Stimulated activated CD4-positive, alpha-beta T cell treated with anti-CD3 and anti-CD28 coated beads, Interleukin-4, amount 100 ng/mL, for 24 hours (primary cell): ENCODE measurements at places on chromosomes 2 and 18.

DNA sequence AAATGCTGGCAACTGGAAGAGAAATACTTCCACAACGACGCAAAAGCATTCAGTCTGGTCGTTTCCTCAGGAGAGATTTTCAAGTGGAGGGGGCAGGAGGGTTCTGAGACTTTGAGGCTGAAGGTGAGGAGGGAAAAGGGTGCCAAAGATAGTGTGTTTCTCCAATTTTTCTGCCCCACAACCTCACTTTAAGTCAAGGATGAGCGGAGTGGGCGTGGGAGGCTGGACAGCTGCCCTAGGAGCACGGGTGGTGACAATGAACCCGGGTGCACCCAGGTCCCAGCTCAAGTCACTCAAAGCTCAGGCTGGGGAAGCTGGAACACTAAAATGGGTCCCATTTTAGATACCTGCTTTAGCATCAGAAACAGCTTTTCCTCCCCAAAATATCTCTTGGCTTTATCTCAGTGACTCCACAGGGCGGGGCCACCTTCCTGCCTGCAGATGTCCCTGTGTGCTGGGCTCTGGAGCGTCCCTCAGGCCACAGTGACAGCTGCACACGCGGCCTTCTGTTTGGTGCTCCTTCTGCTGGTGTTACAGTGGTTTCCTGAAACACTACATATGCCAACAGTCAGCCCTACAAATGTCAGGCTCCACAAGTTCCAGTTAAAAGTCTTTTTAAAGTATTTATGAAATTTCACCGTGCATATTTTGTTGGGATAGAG is 1.4 kb upstream of the MBP start:
- no peak for DNase-seq

- DNase-seq: no peak
Observed at GRCh38 chr2:32523686-32524085, 104.2 kb upstream of the TTC27 start.

DNA sequence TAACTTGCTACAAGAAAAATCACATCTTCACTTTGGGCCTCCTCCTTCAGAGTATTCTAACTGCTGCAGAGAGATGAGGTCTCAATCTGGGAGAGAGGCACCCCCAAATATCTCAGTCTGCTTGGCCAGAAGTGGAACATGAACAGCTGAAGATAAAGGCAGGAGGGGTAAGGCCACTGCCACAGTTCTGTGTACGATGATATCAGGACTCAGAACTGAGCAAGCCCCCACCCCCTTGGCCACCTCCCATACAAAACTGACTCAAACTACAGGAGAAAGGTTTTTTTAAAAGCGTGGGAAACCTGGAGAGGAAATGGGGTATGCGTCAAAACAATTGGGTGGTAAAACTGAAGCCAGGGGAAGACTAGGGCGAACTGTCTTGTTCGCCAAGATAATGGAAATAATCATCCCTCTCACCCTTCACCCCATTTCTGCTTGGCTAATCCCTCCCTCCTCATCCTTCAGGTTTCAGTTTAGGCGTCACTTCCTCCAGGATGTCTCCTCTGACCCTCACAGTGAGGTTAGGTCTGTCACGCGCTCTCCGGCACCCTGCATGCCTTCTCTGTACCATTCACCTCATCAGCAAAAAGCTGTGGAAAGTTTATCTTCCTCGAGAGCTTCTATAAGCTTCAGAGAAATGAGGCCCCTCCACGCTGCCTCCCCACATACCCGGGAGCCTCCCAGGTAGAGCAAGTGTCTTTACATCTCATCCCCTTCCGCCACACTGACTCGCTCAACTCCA is 64.4 kb downstream of the SFXN5 start:
- no peak for DNase-seq

GRCh38 chr2:168465594-168465993 is 9.5 kb downstream of the CERS6 start:
- DNase-seq: no peak

GRCh38 chr2:225486236-225486635 is 86.7 kb downstream of the NYAP2 start:
- DNase-seq: no peak

GRCh38 chr2:230172852-230173251 is 46.9 kb downstream of the SP110 start:
- no peak for DNase-seq

DNA sequence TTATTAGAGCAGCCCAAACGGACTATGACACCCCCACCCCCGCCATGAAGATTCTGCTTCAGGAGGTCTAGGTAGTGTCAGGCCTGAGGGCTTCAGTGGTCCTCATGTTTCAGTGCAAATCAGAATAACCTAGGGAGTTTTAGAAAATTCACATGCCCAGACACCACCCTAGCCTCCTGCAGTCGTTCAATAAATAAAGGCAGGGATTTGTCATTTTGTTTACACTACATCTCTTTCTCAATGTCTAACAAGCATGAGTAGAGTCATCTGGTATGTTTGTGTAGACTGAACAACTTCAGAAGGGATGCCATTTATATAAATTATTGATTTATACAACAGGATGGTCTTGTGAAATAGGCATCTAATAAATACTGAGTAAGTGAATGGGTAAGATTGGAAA is 112.1 kb upstream of the SERPINE2 start:
- DNase-seq: no peak

DNA sequence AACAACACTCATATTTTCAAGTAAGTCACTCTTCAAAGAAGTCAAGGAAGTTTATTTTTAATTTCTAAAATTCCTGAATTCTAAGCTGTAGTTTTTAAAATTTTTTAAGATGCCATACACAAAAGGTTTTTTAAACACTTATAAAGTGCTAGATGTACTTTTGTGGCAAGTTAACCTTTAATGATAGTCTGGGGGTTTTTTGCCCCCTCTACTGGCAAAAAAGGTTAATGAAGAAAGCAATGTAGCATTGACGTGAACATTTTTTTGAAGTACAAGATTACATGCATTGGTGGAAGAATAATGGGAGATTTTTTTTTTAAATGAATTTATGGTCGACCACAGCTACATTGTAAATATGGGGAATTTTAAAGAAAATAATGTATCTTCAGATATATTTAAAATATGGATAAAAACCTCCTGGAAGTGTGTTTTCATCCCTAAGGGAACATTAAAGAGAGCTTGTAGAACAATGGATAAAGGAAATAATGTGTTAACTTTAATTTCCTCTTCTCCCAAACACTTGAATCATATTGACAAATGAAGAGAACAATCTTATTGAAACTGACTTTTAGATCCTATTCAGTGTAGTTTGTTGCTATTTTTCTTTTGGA is 12.6 kb downstream of the ITPRID2 start:
- no peak for DNase-seq

GRCh38 chr18:55906536-55906935 is 318.5 kb upstream of the TCF4 start:
- no peak for DNase-seq

GRCh38 chr2:136956050-136956449 is 190.7 kb downstream of the THSD7B start:
- DNase-seq: no peak

DNA sequence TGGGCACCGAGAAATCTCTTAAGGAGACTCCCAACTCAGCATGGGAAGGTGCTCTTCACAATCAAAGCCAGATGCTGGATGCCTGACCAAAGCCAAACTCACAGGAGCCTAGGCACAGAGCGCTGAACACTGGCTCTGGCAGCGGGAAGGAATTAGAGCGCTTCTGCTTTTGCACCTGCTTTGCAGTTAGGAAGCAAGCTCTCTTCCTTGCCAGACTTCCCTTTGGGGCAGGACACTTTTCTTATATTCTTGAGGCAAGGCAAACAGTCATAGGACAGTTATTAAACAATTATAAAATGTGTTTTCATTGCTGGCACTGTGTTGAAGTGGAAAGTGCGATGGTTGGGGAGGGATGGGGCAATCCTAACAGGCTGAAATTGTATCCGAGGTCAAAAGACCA is 79.6 kb upstream of the DNMT3A start:
- DNase-seq: no peak

- no peak for DNase-seq
Observed at GRCh38 chr2:107364361-107364950, 462.2 kb upstream of the RGPD4 start.

- DNase-seq: no peak
Observed at GRCh38 chr18:55856229-55856628, 268.2 kb upstream of the TCF4 start.

DNA sequence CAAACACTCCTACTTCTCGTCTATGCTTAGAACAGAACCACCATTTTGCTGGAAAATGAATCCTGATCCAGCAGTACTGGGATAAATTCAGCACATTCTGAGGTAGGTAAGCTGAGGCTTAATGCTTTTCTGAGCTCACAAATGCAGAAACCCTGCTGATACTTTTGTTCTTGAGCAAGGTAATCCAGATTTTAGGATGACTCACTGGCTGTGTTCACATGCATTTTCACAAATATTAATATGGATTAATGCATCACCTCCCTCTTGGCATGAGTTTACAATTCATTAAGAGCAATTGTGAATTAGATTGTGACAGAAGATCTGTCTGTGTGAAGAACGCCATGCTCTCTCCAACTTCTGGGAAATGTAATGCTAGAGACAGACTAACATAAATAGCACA is 42.2 kb downstream of the RAD51AP2 start:
- DNase-seq: no peak

- no peak for DNase-seq
Observed at GRCh38 chr18:10153924-10154752, 240.3 kb downstream of the VAPA start.

DNA sequence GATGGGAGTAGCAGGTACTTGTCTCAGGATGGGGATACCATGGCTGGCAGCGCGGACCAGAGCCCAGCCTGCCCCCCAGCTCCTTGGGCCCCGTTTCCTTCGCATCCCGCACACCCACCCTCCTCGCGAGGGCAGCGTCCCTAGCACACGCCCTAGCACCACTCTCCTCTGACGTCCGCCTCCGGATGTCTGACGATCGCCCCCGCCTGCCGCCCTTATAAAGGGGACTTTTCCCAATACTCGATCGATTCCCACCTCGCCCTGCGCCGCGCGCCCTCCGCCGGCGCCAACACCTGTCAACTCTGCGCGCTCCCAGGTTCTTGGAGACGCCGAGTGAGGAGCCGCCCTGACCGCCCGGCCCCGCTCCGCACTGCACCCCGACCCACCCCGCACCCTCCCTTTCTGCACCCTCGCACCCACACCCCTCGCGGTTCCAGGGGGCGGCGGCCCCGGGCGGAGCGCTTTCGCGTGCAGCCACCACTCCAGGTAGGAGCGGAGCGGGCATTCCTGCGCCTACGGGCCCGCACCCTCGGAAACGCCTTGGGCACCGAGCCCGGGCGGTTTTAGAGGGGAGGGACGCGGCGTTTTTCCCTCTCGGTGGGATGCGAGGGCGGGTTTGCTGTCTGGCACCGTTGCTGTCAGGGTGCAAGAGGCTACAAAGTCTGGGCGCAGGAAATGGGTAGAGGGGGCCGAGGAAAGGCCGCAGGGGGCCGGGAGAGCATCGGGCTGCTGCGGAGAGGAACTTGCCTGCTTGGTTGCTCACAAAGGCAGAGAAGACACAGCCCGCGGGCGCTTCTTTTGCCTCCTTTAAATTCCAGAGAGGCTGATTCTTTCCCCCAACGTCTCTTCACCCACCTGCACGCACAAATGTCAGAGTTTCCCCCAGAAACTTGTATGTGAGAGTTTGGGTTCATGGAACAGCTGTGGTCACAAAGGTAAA is at the start of gene SLC5A7:
Gene SLC5A7, plus strand, starts transcription at position 247 of the 940 bp plus-strand sequence. CDS start 1,632 bp downstream, outside the sequence.
- no peak for DNase-seq

DNA sequence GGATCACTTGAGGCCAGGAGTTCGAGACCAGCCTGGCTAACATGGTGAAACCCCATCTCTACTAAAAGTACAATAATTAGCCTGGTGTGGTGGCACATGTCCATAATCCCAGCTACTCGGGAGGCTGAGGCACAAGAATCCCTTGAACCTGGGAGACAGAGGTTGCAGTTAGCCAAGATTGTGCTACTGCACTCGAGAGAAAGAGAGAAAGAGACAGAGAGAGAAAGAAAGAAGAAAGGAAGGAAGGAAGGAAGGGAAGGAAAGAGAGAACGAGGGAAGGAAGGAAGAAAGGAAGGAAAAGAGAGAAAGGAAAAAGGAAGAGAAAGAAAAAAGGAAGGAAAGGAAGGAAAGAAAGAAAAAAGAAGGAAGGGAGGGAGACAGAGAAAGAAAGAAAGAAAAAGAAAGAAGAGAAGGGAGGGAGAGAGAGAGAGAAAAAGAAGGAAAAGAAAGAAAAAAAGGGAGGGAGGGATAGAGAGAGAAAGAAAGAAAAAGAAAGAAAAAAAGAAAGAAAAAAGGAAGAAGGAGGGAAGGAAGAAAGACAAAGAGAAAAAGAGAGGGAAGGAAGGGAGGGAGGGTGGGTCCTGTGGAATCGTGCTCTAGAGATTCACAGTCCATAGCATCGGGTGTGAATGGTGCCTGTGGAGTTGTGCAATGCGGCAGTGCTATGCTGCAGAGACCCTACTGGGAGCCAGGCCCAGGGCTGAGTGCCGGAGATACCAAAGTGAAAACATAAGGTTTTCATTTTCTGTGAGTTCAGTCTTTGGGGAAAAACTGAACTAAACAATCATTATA is 4.6 kb upstream of the SDC1 start:
- DNase-seq: no peak

- DNase-seq: no peak
Observed at GRCh38 chr2:70362661-70363060, 60.8 kb upstream of the FAM136A start.

DNA sequence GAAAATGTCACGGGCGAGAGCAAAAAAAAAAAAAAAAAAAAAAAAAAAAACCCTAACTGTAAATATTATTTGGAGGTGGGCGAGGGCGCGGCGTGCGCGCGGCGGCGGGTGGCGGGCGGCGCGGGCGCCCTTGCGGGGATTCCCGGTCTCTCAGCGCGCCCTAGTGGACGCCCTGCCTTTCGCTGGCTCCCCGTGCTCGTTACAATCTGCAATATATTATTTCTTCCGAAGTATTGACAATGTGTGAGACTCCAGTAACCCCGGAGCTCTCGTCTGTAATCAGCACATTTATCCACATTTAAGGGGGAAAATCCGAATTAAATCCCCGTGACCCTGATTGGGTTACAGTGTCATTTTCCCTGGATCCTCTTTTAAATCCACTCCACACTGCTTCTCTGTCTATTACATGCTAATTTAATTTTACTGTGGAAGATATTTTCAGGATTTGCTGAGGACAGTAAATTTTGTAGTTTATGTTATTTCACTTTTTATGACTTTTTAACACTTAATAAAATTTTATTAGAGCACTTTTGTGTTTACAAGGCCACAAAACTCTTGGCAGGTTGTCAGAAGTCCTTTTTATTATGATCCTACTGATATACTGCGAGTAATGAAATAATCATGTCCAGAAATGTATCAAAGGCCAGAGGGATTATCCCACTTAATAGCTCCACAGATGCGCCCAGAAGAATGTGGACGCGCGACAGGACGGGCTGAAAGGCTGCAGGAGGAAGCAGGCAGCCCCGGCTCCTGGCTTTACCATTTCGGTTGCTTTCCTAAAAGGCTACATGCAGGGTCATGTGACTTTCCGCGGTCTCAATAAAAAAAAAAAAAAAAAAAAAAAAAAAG is 369.1 kb downstream of the MTX2 start:
- DNase-seq: peak; percentile 54

DNA sequence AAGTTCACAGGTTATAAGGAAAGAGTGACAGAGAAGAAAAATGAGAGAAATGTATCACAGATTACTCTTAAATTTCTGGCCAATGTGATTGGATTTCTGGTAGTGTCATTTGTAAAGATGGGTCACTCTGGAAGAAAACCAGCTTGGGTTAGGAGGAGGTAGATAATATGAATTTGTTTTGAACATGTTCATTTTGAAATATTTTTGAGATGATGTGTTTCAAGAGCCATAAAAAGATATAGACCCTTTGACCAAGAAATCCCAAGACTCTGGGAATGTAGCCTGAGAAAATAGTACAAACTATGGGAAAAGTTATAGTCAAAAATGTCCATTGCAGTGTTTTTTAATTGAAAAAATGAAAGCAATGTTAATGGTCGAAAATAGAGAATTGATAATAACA is 70.7 kb downstream of the CALCRL start:
- DNase-seq: no peak

GRCh38 chr2:15377202-15377601 is 183.9 kb downstream of the NBAS start:
- DNase-seq: no peak
